ENCODE measurements at places on chromosomes 12 and 14. TPM values are rescaled to one million over a fixed set of nuclear protein-coding genes. Genes with fewer than 3 reads are reported as not detected.

LMNTD1 gene
- total RNA-seq = 1.5 TPM

OR11H7 gene
- not detected for total RNA-seq

SSPN gene
- total RNA-seq = 52.4 TPM

GRCh38 chr12:132729541-132730320, 19.1 kb downstream of the PGAM5 start:
- no peak for DNase-seq

DNA sequence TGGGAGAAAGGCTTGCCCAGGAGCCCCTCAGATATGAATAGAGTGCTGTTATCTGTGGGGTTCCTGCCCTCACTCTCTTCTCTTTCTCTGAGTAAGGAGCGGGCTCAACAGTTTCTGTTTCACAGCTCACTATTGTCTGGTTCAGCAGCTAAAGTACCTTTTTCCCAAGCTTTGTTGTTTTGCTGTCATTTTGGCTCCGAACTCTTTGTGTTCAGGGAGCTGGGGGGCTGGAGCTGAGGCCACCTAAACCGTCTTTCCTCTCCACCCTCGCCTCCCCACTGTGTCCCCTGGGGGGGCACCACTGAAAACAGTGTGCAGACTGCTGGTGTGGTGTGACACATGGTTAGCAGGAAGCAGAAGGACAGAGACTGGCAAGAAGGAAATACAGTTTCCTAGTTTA, 51.4 kb downstream of the FBXW8 start:
- no peak for DNase-seq

Data from sigmoid colon (tissue), 7 donors.